ENCODE measurements at places on chromosomes 1 and 21.

GRCh38 chr1:65011983-65012382 lies 45.6 kb upstream of the JAK1 start:
- DNase-seq: no peak

GRCh38 chr1:48572646-48573258 lies 100.7 kb upstream of the SPATA6 start:
- peak; percentile 63 for DNase-seq

- DNase-seq: no peak
Measured at GRCh38 chr21:29860346-29860745, 79.5 kb downstream of the GRIK1 start.

- DNase-seq: no peak
Measured at GRCh38 chr1:153190373-153190772, 12.9 kb upstream of the LELP1 start.

- no peak for DNase-seq
Measured at GRCh38 chr1:220797553-220797952, 10.8 kb downstream of the MTARC1 start.

GRCh38 chr1:31688233-31688918 lies 15.4 kb downstream of the COL16A1 start:
- DNase-seq: no peak
